ENCODE measurements at places on chromosomes 6 and 20.

- no peaks in the 10 kb centered on the region for H3K4me1 ChIP-seq
- H3K27me3 ChIP-seq, result no peaks in the 10 kb centered on the region
- H3K36me3 ChIP-seq, result no peaks in the 10 kb centered on the region
- no peak for DNase-seq
- no peak overlapping the region for H3K4me3 ChIP-seq
- H3K27ac ChIP-seq, result no peak overlapping the region
Observed at GRCh38 chr6:144644776-144645175, 359.6 kb downstream of the UTRN start.

- H3K27me3 ChIP-seq, result no peaks in the 10 kb centered on the region
- DNase-seq, result no peak
- no peaks in the 10 kb centered on the region for H3K4me1 ChIP-seq
- no peak overlapping the region for H3K4me3 ChIP-seq
- no peak overlapping the region for H3K27ac ChIP-seq
Observed at GRCh38 chr20:37764333-37764935, 70.6 kb downstream of the CTNNBL1 start.

DNA sequence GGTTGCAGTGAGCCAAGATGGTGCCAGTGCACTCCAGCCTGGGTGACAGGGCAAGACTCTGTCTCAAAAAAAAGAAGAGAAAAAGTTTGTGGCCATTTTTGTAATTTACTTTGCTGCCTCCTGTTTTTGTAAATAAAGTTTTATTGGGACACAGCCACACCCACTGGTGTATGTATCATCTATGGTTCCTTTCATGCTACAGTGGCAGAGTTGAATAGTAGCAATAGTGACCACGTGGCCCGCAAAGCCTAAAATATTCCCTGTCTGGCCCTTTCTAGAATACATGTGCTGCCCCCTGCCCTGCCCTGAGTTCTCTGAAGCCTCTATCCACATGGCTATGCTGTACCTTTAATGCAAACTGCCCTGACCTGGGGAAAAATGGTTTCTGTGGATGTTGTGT lies 75.3 kb upstream of the ZNF133 start:
- no peak overlapping the region for H3K4me3 ChIP-seq
- H3K27me3 ChIP-seq, result no peaks in the 10 kb centered on the region
- H3K36me3 ChIP-seq, result no peaks in the 10 kb centered on the region
- no peaks in the 10 kb centered on the region for H3K4me1 ChIP-seq
- H3K27ac ChIP-seq, result no peak overlapping the region

DNA sequence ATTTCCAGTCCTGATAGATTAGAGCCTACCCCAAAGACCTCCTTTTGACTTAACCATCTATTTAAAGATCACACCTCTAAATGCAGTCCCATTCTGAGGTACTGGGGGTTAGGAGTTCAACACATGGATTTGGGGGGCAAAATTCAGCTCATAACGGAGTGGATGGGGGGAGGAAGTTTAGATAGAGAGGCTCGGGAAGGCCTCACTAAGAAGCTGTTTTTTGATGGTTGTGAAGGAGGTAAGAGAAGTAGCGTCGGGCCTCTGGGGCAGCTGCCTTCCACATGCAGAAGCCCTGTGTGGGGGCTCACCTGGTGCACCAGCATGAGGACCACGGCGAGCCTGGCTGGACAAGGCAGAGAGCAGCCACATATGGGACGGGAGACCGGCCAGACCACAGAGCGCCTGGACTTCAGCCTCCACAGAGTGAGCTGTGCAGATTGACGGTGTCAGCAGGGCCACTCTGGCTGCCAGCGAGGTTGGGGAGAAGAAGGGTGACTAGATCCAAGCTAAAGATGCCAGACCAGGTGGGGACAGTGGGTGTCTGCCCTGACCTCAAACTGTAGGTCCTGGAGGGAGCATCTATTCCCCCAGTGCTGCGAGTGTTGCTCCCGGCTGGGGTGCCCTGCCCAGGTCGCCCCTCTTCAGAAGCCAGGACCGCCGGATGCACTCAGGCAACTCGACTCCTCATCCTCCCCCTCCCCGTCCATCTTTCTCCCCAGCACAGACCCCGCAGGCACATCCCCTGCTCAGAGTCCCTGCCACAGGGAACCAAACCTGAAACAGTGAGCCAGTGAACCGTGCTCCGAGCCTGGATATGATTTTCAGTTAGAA lies 5.1 kb upstream of the SYNJ2 start:
- H3K4me3 ChIP-seq, result no peak overlapping the region
- H3K36me3 ChIP-seq, result no peaks in the 10 kb centered on the region
- H3K27ac ChIP-seq, result no peak overlapping the region
- H3K27me3 ChIP-seq, result no peaks in the 10 kb centered on the region
- DNase-seq, result no peak
- no peaks in the 10 kb centered on the region for H3K4me1 ChIP-seq
